Mesenchymal stem cell (in vitro differentiated cells and primary cell): ENCODE measurements at places on chromosomes 1 and 21.

GRCh38 chr1:153612755-153613331 lies at the start of gene S100A16:
S100A16 (minus strand) TSS chr1:153613137; CDS start chr1:153608151, 4,986 bp downstream.
- peak; percentile 44 for DNase-seq

- no peak for DNase-seq
These were observed 24.9 kb downstream of the DENND1B start for GRCh38 chr1:197750366-197750765.

DNA sequence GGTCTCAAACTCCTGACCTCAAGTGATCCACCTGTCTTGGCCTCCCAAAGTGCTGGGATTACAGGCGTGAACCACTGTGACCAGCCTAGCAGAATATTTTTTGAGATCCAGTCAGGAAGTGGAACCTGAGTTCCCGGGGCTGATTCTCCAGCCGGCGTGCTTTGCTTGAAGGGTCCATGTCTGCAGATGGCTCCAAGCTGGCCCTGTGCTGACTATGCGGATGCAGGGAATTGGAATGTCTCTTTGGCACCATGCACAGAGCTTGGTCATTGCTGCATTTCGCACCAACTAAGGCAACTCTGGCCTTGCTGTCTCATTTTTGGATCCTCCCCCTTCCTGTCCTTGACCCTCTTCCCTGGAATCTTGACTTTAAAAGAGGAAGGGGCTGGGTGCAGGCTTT lies 28.1 kb downstream of the ARHGEF10L start:
- DNase-seq: no peak

DNA sequence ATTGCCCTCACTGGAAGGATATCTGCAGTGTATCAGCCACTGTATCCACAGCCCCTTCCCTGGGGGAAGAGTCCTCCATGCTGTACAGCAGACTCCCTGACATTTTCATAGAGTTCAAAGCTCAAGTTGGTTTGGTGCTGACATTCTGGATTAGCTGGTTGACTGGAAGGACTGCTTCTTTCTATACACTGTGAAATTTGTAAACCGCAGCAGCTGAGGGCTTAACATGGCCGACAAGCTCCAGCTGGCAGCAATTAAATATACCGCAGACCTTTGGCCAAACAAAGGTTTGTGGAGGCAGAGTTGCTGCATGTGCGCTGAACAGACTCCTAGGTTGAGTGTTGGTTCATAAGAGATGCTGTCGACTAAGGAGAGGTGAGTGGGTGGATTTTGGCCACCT lies 126.4 kb downstream of the DHRS3 start:
- DNase-seq: no peak

GRCh38 chr1:19477284-19478249 lies 7.8 kb downstream of the CAPZB start:
- DNase-seq: peak; percentile 41

DNA sequence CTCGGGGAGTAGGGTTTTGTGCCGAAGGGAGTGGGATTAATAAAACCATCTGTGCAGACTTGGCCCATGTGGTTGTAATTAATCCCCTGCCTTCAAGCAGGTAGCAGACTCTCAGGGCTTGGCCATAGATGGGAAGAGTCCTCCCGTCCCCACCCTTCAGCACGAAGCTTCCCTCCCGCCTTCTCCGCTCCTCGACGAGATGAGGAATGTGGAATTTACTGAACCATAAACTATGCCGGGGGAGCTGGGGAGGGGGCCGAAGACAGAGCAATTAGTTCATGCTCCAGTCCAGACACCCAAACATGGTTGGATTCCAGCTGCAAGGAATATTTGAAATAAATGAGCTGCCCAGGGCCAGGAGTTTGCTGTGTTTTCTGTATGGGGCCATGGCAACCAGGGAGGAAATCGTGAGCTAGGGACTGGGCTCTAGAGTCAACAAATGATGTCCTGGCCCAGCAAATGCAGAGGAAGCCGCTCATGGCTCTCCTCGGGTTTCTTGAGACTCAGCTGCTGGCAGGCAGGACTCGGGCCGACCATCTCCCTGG lies 78.8 kb downstream of the SPSB1 start:
- peak; percentile 97 for DNase-seq

DNA sequence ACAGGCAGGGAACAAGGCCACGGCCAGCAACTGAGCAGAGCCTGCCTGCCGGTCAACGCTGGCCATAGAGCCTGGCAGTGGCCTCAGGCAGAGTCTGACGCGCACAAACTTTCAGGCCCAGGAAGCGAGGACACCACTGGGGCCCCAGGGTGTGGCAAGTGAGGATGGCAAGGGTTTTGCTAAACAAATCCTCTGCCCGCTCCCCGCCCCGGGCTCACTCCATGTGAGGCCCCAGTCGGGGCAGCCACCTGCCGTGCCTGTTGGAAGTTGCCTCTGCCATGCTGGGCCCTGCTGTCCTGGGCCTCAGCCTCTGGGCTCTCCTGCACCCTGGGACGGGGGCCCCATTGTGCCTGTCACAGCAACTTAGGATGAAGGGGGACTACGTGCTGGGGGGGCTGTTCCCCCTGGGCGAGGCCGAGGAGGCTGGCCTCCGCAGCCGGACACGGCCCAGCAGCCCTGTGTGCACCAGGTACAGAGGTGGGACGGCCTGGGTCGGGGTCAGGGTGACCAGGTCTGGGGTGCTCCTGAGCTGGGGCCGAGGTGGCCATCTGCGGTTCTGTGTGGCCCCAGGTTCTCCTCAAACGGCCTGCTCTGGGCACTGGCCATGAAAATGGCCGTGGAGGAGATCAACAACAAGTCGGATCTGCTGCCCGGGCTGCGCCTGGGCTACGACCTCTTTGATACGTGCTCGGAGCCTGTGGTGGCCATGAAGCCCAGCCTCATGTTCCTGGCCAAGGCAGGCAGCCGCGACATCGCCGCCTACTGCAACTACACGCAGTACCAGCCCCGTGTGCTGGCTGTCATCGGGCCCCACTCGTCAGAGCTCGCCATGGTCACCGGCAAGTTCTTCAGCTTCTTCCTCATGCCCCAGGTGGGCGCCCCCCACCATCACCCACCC lies at the start of gene TAS1R3:
TAS1R3 (plus strand) TSS at position 213 of the 898 bp plus-strand sequence; CDS start at position 279, 66 bp downstream.
- DNase-seq: no peak

DNA sequence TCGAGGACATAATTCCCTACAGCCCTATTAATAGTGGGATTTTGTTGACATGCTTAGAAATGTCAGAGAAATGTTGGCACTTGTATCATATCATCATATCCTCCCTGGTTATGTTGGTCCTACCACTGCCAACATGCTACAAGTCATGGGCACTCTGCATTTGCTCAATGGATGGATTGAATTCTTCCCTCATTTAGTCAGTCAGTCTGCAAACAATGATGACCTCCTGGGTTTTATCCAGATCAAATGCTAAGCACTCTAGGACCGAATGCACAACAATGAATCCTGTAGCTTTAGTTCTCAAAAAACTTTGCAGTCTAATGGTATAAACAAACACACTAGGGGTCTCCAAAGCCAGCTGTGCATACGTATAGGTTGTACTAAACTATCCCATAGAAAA lies 357.2 kb upstream of the DPYD start:
- DNase-seq: no peak

DNA sequence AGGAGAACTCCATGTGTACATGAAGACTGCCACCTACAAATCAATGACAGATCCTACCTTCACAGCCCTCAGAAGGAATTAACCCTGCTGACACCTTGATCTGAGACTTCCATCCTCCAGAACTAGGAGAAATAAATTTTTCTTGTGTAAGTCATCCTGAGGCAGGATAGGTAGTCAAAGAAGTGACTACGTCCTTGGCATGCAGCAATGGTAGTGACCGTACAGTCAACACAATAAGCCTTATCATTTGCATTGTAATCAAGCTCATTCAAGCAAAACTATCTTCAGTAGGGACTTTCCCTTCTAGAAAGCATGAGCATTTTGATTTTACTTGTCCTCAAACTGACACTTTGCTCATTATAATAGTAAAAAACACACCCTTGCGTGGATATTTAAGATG lies 64.0 kb upstream of the KCNK1 start:
- DNase-seq: no peak

DNA sequence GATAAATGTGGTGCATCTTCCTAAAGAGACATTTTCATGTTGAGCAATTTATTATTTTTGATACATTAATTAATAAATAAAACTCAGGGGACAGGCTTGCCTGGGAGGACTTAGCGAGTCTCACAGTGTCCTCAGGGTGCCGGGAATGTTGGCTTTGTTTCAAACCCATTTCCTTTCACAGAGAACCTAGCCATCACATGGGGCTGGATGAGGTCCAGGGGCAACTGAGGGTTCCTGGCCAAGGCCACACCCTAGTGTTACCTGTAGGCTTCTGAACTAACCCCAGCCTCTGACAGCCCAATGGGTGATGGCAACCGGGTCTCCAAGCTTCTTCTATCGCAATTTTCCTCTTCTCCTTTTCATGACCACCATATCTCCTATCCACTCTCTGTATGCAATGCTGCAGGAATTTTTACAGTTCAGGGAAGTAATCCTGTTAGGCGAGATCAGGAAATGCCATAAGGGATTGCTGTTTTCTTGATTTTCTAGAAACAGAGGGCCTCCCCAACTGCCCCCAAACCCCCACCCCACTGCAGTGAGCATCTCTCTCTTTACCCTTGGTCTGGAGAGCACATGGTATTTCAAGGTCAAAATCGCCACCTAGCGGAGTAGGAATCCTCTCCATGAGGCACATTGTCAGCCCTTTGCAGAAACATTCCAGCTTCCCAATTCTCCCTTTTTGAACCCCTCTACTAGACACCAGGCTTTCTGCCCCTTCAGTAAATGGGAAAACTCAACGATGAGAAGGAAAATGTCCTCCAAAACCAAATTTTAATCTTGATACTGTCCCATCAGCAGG lies 22.1 kb upstream of the SMYD3 start:
- no peak for DNase-seq

GRCh38 chr1:173861731-173862145 lies 6.1 kb downstream of the GAS5 start:
- DNase-seq: no peak

DNA sequence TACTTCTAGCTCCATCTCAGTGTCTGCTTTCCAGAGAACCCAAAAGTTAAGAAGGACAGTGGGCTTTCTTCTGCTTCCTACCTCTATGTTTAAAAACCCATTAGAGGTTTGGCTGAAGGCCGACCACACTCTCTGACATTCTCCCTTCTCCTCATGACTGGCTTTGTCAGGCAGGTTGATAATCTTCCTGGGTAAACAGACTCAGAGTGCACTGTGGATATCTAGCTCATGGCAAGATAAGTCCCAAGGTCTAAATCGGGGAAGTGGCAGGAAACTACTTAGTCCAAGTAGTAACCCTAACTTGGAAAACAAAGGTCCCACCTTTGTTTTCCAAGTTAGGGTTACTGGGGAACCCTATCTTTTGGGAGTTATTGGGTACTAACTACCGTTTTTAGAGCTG lies 161.9 kb upstream of the SPAG17 start:
- no peak for DNase-seq

- no peak for DNase-seq
These were observed 31.9 kb downstream of the NEK2 start for GRCh38 chr1:211643324-211644212.

- DNase-seq: no peak
These were observed 223.3 kb downstream of the GPATCH2 start for GRCh38 chr1:217407534-217408001.

DNA sequence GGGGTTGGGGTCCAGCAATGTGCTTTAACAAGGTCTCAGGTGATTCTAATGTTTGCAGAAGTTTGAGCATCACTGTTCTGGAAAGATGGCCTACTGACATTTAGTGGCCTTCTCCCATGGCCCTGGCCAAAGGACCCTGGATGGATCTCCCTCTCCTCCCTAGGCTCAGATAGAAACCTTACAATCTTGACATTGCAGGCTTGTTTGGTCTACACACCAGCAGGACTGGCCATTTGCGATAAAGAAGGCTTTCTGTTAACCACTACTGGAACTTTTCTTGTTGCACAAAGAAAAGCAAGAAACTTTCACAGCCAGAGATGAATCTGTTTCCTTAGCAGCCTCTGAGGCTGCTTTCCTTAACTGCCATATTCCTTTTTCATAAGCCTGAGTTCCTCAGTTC lies 6.2 kb downstream of the DNALI1 start:
- no peak for DNase-seq

DNA sequence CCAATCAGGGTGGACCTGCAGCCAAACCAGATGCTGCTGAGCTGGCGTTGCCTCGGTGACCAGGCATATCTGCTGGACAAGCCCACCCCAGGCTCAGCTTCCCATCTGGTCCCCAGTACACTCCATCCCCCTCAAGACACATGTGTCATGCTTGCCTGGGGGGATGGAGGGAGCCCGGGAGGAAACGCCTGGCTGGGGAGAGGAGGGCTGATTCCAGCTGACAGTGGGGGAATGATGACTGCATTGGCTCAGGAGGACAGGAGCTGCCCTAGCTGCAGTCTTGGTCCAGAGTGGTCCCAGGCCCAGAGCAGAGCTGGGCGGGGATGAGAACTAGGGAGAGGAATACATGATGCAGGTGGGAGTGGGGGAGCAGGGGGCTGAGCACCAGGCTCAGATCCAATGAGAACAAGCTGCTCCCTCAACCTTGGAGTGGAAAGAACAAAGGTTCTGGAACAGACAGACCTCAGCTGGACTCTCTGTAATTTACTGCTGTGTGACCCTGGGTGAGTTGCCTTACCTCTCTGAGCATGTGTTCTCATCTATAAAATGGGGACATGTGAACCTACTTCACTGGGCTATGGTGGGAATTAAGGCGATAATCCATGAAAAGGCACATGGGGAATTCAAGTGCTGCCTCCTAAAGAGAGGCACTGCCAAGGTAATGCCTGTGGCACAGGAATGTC lies 23.1 kb upstream of the ECE1 start:
- peak; percentile 80 for DNase-seq

- no peak for DNase-seq
These were observed 135.1 kb downstream of the CDC7 start for GRCh38 chr1:91635763-91636162.

DNA sequence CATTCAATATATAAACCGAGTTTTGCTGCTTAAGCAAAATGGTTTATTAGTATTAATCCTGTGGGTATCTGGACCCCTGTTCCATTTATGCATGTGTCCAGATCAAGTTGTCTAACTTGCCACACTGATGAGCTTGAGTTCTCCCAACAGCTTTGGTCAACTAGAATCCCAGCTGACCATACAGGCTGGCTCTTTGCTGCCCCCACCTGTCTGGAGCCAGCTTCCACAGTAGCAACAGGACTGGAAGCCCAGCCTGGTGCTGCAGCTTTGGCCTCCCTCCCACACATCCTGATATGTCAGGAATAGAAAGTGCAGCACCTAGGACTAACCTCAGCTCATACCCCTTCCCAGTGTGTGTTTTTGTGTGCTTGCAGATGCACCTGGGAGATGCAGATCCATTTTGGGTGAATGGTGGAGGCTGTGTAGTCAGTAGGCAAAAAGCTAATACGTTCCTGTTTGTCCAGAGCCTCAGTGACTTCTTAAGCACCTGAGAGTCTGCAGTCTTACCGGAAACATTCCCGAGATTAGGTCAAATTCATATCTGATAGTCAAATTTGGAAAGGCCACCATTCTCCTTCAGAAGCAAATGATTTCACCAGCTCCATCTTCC lies 40.9 kb upstream of the BEND5 start:
- peak; percentile 5 for DNase-seq

DNA sequence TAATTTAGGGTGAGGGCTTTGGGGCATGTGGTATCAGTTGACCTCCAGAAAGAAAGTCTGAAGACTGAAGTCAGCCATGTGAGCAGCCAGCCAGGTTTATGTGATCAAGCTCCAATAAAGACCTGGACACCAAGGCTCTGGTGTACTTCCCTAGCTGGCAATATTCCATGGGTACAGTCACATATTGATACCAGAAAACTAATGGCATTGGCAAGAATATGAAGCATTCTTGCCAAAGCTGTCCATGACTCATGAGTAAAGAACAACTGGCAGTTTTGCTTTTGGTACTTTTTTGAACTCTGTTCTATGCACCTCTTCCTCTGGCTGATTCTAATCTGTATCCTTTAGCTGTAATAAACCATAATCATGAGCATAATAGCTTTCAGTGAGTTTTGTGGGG lies 415.3 kb upstream of the CAMK1G start:
- DNase-seq: no peak

GRCh38 chr1:201559679-201560162 lies 20.8 kb downstream of the NAV1 start:
- DNase-seq: peak; percentile 85
